ENCODE measurements at places on chromosomes 12 and 14.
A peak's percentile ranks its signal among the peaks of the same experiment; 100 is the strongest.

DNA sequence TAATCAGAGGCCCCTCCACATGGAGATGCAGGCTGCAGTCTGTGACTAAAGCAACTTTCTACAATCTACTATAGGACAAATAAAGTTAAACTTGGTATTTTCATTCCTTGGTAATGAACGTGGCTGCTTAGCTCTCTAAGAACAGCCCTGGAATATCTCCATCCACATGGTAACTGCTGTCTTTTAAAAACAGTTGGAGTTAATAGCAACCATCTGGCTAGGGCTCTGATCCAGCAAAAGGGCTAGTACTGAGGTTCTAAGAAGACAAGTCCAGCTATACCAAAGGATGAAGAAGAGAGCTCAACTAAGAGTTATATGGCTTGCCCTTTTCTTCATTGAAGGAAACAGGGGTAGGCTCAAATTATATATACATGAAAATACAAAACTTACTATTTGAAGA, 920.1 kb downstream of the FLRT2 start:
- DNase-seq, result no peak

GRCh38 chr12:8784290-8784888, 38.0 kb upstream of the A2ML1 start:
- peak; percentile 13 for DNase-seq

GRCh38 chr12:71009430-71010142, 89.0 kb upstream of the PTPRR start:
- DNase-seq, result no peak

- no peak for DNase-seq
Observed at GRCh38 chr14:24435192-24435810, 5.5 kb downstream of the KHNYN start.

- peak; percentile 87 for DNase-seq
Observed at GRCh38 chr14:22822571-22823098, 7.1 kb upstream of the MRPL52 start.

- DNase-seq, result peak; percentile 18
Observed at GRCh38 chr12:19654650-19655376, 215.5 kb downstream of the AEBP2 start.

GRCh38 chr12:18859400-18859799, 121.5 kb downstream of the CAPZA3 start:
- no peak for DNase-seq

DNA sequence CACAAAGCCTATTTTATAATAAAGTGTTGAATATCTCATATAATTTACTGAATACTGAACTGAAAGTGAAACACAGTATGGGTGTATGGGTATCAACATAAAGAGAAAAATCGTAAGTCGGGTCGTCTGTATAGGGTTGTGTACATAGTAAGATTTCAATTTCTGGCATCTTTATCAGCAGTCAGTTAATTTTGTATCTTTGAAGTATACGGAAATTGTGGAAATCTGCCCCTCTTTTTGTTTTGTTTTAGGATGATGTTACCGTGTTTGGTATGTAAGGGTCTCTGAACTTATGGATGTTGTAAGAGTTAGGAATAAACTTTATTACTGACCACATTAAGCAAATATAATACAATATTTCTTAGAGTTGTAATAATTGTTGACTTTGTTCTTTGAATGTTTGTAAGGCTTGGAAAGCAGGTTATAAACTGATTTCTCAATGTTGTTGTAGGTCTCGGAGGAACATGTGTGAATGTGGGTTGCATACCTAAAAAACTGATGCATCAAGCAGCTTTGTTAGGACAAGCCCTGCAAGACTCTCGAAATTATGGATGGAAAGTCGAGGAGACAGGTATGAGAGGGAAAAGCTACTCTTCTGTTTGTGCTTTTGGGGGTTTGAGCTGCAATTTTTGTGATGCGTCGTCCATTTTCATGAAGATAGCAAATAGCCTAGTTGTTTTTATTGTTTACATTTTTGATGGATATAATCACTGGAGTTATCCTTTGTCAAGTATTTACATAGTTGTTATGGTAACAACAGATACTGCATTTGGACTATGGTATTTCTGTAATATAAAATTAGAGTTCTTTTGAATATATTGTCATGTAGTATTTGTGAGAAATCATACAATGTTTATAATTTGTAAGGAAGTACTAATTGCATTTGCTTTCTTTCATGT, 12.0 kb downstream of the EID3 start:
- no peak for DNase-seq

GRCh38 chr12:8709124-8709830, 11.5 kb downstream of the RIMKLB start:
- DNase-seq, result peak; percentile 83

GRCh38 chr12:4566474-4566873, 4.5 kb downstream of the DYRK4 start:
- no peak for DNase-seq

DNA sequence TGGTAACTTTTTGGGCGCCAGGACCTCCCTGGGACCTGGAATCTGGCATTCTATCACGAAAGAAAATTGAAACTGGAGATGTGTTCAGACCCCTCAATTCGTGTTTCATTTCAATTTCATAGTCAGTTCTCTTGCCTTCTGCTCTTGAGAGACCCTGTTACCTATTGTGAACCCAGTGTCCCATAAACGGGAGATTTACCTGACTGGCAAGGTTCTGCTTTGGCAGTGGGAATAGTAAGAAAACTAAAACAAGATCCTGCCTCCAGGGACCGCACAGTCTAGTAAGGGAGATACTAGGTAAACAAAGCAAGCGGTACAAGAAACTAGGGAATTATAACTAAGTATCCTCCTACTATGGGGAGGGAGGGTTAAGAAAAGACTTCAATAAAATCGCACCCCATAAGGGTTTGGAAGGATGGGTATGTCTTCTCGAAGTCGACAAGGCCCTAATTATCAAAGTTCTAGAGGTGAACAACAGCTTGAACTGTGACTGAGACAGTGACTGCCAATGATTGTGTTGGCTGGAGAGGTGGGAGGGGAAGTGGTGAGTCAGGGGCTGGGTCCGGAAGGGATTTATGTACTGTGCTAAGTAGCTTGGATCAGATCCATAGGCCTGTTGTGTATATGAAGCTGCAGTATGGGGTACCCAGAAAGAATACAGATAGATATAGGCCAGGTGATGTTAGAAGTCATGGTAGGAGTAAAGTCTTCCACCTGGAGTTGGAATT, 754 bp downstream of the ACSS3 start:
- DNase-seq, result peak; percentile 21

DNA sequence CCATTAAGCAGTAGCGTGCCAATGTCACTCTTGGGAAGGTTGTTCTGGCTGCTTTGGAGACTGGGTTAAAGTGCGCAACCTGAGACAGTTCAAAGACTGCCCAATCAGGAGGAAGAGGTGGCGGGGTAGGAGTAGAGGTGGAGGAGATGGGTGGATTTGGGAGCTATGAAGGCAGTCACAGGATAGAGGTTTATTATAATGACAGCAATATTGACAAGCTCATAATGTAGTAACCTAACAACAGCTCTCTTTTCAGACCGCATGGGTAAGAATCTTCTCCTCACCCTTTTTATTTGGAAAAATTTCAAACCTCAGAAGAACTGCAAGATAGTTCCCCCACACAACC, 5.3 kb upstream of the PSMD9 start:
- DNase-seq, result no peak

DNA sequence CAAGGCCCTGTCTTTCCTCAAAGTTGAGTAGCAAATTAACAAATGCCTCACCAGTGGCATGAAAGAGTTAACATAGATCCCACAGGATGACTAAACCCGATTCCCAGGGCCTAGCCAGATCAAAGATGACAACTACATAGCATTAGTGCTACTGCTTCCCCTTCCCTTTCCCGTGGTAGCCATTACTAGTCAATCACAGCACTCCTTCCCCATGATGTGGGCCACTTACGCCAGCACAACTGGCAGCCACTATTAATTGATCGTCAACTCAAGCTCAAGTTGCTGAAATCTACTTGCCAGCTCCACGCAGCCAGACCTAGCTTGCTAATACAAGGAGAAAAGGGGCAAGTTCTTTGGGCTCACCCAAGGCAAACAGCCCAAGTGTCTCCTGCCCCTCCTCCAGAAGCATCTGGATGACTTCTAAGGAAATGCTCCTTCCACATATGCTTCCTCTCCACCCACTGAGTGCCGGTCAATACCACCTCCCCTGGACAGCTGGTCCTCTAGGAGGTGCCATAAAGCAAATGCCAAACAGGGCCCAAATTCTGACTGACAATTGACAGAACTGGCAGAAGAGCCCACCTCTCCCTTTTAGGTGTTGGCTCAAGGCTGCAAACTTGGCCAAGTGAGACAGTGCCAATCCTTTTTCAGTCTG, 72.6 kb downstream of the NUAK1 start:
- DNase-seq, result no peak

GRCh38 chr12:71896205-71896882, 42.3 kb upstream of the TPH2 start:
- no peak for DNase-seq

GRCh38 chr12:6752167-6752920, 597 bp downstream of the MLF2 start:
- DNase-seq, result peak; percentile 66

GRCh38 chr12:117188961-117189724, 1.1 kb downstream of the FBXO21 start:
- DNase-seq, result no peak

- DNase-seq, result peak; percentile 61
Observed at GRCh38 chr12:107912421-107913004, 138.0 kb downstream of the ASCL4 start.

DNA sequence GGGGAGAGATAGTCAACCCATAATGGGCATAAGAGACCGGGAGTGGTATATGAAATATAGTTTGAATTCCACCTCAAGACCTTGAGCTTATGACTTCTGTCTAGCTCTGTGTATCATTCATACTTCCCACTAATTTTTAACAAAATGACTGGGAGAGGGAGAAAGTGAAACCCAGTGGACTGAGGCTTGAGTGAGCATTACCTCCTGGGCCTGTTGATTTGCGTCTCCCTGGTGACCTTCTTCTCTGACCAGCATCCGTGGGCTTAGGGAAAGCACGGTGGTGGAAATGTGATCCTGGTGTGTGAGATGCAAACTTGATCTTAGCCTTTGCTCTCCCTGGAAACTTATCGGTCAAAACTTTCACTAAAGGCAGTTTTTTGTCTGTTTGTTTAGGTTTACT, 207.9 kb upstream of the BCL2L14 start:
- DNase-seq, result no peak

DNA sequence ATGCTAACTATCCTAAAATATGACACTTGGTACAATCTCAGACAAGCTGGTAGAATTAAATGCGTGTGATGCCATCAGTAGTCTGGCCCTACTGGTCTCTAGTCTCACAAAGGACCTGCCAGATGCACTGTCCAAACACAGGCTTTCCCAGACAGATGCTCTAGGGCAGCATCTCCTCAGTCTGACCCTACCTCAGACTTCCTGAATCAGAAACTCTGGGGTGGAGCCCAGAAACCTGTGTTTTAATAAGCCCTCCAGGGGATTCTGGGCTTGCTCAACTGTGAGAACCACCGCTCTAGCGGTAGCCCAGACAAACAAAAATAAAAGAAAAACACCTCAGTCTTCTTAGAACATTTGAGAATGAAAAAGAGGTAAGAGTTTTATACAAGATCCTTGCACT, 48.0 kb downstream of the BDKRB1 start:
- DNase-seq, result no peak

- no peak for DNase-seq
Observed at GRCh38 chr12:98419081-98419794, 96.2 kb upstream of the TMPO start.

DNA sequence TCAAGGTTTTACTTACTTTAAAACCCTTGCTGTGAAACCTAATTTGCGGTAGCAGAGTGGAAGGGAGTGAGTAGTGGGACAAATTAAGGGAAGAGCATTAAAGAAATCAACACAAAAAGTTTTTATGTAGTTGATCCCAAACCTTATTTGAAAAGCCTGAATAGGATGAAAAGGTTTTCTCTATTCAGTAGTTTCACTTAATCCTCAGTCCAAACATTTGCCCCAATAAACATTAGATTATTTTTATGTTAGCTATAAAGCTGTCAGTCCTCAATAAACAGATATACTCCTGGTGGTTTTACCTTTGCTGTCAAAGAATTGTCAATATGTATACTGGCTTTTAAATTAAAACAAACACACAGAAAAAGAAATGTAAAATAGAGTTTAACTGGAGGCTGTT, 136.0 kb downstream of the PAX9 start:
- no peak for DNase-seq

DNA sequence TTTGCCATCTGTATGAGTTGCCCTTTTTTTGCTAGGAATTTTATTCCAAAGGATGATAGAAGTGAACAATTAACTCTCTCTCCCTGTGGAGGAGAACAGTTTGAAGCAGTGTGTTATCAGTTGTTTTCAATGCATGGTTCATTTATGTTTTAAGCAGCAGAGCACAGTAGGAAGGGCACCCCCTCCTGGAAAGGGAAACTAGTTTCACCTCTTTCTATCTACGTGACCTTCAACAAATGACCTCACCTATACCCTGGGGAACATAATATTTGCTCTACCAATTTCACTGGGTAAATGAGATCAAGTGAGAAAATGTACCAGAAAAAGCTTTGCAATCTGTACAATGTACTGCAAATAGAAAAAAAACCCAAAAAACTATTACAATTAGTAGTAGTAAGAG, 5.4 kb upstream of the DCP1B start:
- no peak for DNase-seq

DNA sequence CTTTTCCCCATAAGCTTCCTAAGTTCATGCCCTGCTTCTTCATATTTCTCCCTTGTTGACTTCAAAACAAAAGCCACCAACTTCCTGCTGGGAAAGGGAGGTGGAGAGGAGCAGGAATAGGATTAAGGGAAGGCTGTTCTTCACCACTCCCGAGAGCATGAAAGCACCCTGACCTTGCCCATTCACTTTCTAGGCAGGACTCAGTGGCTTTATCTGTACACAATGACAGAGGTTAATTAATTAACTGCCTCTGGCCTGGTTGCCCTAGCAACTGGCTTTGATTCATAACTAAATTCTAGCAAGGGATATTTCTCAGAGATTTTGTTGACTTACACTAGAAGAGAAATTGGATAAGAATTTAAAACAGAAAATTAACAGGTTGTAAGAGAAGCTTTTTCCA, 396.8 kb downstream of the RPS29 start:
- DNase-seq, result no peak

DNA sequence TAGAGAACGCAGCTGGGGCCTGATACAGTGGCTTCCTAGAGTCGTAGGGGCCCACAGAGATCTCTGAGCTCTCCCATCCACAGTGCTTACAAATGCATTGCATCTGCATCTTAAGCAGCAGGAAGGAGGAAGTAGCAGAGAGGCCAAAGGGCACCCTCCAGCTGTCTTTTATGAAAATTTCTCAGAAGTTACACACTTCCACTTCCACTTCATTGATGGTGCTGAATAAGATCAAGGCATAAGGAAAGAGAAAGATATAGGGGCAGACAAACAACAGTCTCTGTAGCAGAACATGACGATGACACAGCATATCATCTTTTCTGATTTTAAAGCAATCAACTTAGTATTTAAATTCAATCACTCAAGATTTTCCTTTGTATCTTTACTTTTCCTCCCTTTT, 51.6 kb upstream of the ABCC9 start:
- peak; percentile 88 for DNase-seq

GRCh38 chr12:94100990-94101737, 47.2 kb upstream of the PLXNC1 start:
- DNase-seq, result peak; percentile 87

GRCh38 chr12:96397756-96398423, 2.3 kb downstream of the CDK17 start:
- peak; percentile 48 for DNase-seq
